Epithelial cell of umbilical artery (primary cell): ENCODE measurements at places on chromosomes 5 and 9. TPM values are rescaled to one million over a fixed set of nuclear protein-coding genes. Genes with fewer than 3 reads are reported as not detected.

GLRA1 gene
- not detected in 2 replicates for total RNA-seq

FOXD4L3 gene
- not detected in 2 replicates for total RNA-seq

KIF27 gene
- 2.9 and 4.1 TPM in 2 replicates for total RNA-seq

GFI1B gene
- not detected in 2 replicates for total RNA-seq

CBY3 gene
- total RNA-seq, result not detected in 2 replicates

THBS4 gene
- under 0.01 TPM in 1 of 2 replicates, not detected in the other for total RNA-seq

F2RL1 gene
- 77.1 and 150 TPM in 2 replicates for total RNA-seq

AIF1L gene
- total RNA-seq, result 6.5 and 16.4 TPM in 2 replicates

IL9 gene
- total RNA-seq, result not detected in 2 replicates

C7 gene
- 0.32 and 0.61 TPM in 2 replicates for total RNA-seq

ACTBL2 gene
- under 0.01 TPM in 1 of 2 replicates, not detected in the other for total RNA-seq

AGGF1 gene
- 16.9 and 20.7 TPM in 2 replicates for total RNA-seq

EXOSC3 gene
- total RNA-seq, result 40.3 and 68.7 TPM in 2 replicates

ISL1 gene
- 0.76 TPM in 1 of 2 replicates, not detected in the other for total RNA-seq

NLN gene
- 42.2 and 53.8 TPM in 2 replicates for total RNA-seq

PROB1 gene
- total RNA-seq, result 0.61 and 0.65 TPM in 2 replicates

OR1N1 gene
- not detected in 2 replicates for total RNA-seq

SPATA31E1 gene
- not detected in 2 replicates for total RNA-seq

DCP2 gene
- total RNA-seq, result 32.2 and 42.1 TPM in 2 replicates

EGFL7 gene
- 532 and 626 TPM in 2 replicates for total RNA-seq
